ENCODE measurements at places on chromosomes 16 and 17.
A peak's percentile ranks its signal among the peaks of the same experiment; 100 is the strongest.

- no peak for DNase-seq
Measured at GRCh38 chr17:48194097-48194550, 86.6 kb downstream of the SNX11 start.

DNA sequence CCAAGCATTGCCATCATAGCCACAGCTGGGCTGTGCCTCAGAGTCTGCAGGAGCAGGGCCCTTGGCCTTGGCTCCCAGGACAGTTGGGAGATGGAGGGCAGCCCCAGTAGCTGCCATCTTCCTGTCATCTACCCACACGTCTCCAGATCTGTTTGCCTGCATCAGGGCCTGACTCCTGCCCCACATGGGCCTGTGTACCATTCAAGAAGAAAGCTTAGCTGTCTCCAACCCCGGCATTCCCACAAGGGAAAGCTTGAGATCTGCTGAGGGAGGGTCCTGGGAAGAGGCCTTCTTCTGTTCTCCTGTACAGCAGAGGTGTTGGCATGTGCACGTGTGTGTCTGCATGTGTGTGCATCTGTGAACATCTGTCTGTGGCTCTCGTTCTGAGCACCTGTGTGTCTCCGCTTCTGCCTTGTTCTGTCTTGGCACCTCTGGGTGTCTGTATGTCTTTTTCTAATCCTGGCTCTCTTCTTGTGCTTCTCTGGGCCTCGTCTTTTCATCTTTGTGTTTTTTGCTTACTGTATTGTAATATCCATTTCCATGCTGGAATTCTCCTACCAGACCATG lies 122.2 kb downstream of the MRM1 start:
- no peak for DNase-seq

- DNase-seq: peak; percentile 33
Measured at GRCh38 chr16:85072947-85073346, 39.3 kb downstream of the CIBAR2 start.

GRCh38 chr16:10754941-10755340 lies 11.3 kb downstream of the NUBP1 start:
- DNase-seq: peak; percentile 49

- no peak for DNase-seq
Measured at GRCh38 chr16:59840169-59840568, 1106.1 kb upstream of the GOT2 start.

DNA sequence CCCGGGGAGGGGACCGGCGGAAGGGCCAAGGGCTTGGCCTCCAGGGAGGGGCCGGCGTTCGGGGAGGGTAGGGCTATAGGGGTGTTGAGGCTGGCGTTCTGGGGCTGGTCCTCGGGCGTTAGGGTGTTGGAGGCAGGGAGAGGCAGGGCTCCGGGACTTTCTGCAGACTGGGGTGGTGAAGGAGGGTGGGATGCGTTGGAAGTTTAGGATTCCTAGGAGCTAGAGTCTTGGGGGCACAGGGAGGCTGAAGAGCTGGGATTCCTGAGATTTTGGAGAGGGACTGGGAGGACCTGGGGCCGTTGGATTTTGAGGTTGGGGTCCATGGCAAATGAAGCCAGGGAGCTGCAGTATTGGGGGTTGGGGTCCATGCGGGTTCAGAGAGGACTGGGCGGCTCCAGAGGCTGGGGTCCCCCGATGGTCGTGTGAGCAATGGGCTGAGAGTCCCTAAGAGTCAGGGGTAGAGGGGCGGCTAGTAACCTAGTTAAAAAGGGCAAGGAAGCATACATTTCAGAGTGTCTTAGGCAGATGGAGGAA lies 740 bp downstream of the NFATC2IP start:
- no peak for DNase-seq

DNA sequence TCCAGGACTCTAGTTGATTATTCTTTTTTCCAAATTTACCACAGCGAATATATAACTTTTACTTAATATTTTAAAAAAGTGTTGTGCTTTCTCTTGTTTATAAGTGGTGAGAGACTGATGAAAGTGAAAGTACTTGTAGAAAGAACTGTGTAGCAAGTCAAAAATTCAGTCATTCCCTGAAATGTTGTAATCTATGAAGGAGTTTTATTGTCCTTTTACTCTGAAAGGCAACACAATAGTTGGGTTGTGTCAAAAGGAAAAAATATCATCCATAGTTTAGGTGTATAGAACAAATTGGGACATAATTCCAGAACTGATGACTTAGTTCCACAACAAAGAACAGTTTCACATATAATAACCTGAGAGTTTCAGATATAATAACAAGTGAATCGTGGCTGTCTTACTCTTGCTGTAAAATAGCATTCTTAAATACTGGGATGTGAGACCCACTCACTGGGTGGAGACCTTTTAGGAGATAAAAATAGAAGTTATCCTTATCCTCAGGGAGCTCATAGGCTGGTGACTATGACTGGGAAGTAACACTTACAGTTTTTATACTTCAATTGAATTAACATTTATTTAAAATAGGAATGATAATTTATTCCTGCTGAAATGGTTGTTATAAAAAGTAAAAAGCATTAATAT lies 20.6 kb downstream of the CYB5B start:
- DNase-seq: no peak

DNA sequence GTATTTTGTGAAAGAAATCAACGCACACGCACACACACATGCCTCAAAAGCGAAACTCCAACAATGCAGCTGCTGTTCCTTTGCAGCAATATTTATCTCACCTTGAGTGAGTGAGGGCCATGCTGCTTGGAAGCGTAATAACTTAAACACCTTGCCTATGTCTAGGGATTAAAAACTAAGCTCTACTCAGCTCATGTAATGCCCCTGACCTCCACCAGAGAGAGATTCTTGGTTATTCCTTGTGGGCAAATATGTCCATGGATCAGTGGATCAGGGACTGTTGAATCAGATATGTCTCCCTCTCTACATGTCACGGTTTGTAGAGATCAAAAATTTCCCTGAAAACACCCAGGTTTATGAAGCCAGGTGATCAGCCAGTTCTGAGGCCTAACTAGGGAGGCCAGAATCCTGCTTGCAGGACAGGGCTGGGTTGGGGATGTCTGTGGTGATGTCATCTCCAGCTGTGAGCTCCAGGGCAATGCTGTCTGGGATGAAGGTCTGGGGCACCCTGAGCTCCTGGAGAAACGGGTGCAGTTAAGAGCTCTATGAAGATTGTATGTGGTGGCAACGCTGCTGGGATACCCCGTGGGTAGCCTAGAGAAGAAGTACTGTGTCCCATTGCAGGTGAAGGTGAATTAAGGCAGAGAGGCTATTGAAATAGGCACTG lies 149.4 kb downstream of the KCNJ12 start:
- no peak for DNase-seq

- no peak for DNase-seq
Measured at GRCh38 chr17:58446086-58446485, 28.8 kb upstream of the RNF43 start.

DNA sequence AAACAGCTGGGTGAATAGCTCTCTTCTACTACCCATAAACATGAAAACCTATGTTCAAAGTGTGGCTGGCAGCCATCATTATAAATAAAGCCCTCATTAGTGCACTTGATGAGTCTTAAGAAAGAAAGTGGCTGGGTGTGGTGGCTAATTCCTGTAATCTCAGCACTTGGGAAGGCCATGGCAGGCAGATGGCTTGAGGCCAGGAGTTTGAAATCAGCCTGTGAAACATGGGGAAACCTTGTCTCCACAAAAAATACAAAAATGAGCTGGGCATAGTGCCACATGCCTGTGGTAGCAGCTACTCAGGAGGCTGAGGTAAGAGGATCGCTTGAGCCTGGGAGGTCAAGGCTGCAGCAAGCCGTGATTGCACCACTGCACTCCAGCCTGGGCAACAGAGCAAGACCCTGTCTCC lies 28.3 kb upstream of the APPBP2 start:
- no peak for DNase-seq

GRCh38 chr16:84665359-84665758 lies 17.0 kb downstream of the KLHL36 start:
- DNase-seq: no peak

- DNase-seq: no peak
Measured at GRCh38 chr17:40064971-40065768, 2.4 kb downstream of the THRA start.

DNA sequence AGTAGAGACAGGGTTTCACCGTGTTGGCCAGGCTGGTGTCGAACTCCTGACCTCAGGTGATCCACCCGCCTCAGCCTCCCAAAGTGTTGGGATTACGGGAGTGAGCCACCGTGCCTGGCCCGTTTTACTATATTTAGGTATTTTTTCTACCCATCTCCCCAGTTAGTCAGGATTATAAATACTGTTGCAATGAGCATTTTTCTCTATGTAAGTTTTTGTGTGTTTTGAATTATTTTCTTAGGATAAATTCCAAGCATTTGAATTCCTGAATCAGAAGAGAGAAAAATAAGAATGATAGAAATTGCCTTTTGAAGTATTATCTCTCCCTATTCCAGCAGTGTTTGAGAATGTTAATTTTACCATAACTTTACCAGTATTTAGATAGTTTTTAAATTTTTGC lies 36.6 kb downstream of the KIAA0513 start:
- no peak for DNase-seq

All from MV-4-11 (cell line).